ENCODE measurements at places on chromosomes 7 and 10. TPM values are rescaled to one million over a fixed set of nuclear protein-coding genes. Genes with fewer than 3 reads are reported as not detected.

- no peak for DNase-seq
These were observed 24.0 kb upstream of the XPNPEP1 start for GRCh38 chr10:109947111-109947920.

DNA sequence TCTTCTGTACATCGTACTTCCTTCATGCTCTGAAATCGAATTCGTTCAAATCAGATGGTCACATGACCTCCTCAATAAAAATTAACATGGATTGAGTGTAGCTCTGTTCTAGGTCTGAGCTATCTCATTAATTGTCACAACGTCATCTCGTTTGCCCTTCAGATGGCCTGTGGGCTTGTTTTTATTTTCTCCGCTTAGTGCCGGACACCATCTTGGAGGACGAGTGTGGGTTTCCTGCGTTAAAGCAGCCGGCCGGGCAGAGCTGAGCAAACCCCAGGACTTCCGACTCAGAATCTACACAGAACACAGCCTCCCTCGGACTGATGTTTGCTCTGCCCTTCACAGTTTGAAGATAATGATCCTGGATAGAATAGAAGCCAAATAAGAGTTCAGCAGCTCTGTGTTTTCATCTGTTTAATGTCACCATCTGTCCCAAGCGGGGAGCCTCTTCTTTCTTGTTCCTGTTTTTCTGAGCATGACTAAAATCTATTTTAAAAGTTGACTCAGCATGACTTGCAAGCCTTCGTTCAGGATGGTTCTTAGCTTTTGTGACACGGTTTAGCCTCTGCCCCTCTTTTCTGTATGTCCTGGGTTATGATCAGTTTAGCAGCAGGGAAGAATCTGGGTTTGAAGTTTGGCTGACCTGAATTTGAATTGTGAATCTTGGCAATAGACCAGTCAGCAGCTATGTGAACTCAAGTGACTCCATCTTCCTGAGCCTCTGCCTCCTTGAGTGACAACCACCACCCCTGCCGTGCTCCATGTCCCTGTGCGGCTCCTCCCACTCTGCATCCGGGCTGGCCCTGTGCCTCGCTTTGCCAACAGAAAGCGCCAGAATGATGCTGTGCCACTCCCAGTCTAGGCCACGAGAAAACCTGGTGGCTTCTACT is 30.6 kb upstream of the GALNTL5 start:
- no peak for DNase-seq

- DNase-seq = no peak
These were observed 127.0 kb downstream of the CCDC3 start for GRCh38 chr10:12874501-12874900.

DNA sequence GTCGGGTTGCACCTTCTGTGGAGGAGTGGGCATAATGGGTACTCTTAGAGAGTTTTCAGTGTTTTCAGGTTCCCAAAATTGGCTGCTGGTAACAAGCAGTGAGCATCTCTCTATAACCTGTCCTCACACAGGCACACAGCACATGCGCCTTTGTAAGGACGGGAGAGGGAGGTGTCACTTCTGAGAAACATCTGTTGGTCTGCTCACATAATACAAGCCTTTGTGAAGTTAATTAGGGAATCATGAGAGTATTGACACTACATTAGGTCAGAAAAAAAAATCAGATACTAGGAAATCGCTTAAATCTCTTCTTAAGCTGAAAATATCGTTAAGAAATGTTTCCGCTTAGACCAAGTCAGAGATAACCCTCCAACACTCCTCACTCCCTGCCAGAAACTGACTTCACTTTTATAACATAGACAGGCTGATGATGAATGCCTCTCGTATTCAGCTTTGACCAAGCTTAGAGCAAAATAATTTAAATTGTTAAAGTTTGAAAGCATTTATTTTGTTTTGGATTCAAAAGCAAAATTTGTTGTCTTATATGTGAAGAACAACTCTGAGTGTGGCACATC is 769.7 kb downstream of the TNS3 start:
- no peak for DNase-seq

DNA sequence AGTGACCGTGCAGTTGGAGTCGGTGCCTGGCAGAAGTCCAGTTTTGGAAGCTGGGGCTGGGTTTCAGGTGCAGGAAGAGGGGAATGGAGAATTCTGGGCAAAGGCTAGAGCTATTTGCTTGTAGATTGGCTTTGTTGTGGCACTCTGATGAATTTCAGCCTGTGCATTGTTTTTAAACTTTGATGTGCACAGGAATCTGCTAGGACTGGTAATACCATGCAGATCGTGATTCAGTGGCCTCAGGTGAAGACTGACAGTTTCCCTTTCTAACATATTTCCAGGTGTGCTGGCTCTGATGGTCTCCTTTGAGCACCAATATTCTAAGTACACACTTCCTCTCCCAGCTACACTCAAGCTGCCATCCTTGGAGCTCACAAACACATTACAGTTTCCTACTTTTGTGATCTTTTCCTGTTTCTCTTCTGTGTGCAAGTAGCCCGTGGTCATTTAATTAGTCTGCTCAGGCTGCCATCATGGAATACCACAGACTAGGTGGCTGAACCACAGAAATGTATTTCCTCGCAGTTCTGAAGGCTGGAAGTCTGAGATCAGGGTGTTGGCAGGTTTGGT is 55.6 kb downstream of the NOC3L start:
- no peak for DNase-seq

- no peak for DNase-seq
These were observed 10.8 kb downstream of the ANKRD22 start for GRCh38 chr10:88840881-88841280.

DNA sequence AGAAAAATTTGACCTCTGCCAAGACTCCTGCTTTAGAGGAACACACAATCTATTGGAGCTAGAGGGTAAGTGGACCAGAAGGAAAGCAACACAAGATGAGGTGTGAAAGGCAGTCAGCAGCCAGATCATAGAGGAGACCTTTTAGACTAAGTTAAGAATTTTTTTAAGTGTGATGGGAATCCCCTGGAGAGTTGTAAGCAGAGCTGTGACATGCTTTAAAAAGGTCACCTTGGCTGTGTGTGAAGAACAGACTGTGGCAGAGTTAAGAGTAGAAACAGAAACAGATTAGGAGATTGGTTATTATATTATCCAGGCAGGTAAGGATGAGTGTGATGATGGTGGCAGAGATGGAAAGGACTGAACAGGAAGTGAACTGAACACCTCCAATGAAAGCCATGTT is 23.5 kb downstream of the CPEB3 start:
- DNase-seq = no peak

- no peak for DNase-seq
These were observed 177.3 kb upstream of the LYZL2 start for GRCh38 chr10:30806850-30807249.

DNA sequence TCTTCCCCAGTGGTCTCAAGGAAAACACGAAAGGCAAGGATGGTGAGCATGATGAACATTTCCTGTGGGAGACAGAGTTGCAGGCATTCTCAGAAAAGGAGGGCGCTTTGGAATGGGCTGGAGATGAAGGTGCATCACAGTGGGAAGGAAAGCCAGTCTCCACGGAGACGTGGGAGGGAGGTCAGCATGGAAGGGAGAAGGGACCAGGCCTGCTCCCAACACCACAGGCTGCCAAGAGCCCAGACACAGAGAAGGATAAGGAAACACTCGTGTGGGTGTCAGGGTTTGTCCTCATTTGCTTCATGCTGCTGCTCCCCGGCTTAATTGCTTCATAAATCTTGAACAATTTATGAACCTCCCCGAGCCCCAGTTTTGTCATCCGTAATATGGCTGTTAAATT is 231.5 kb upstream of the ZNF32 start:
- DNase-seq = peak; percentile 22

DNA sequence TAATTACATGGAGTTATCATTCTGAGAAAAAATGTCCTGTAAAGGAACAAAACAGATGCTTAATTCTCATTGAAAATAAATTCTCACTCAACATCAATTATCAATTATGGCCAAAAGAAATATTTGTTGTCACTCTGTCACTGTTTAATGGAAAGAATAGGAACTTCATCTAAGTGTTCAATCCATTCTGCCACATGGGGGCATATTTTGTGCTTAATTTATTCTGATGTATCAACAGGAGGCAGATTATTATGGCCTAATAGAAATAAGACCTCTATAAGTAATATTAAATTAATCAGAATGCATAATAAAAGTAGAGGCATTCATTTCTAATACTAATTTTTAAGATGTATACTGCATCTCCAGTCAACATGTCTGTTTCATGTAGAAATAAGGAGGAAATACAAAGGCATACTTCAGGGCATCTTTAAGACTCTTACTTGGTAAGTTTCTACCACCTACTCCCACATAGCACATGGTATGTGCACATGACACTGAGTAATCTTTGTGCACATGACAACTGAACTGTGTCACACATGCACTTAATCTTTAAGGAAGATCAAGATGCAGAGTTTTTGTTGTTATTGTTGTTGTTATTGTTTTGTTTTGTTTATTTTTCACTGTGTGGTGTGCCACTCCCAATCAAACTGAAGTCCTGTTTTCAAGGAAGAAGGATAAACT is 420.4 kb upstream of the SEMA3A start:
- no peak for DNase-seq

- DNase-seq = no peak
These were observed 39.1 kb downstream of the SIRT1 start for GRCh38 chr10:67923551-67923950.

- no peak for DNase-seq
These were observed 47.7 kb upstream of the PDGFA start for GRCh38 chr7:567305-567883.

- no peak for DNase-seq
These were observed 43.4 kb downstream of the SH3PXD2A start for GRCh38 chr10:103812004-103812403.

GRCh38 chr10:114009281-114009996 is 34.2 kb upstream of the ADRB1 start:
- no peak for DNase-seq

DNA sequence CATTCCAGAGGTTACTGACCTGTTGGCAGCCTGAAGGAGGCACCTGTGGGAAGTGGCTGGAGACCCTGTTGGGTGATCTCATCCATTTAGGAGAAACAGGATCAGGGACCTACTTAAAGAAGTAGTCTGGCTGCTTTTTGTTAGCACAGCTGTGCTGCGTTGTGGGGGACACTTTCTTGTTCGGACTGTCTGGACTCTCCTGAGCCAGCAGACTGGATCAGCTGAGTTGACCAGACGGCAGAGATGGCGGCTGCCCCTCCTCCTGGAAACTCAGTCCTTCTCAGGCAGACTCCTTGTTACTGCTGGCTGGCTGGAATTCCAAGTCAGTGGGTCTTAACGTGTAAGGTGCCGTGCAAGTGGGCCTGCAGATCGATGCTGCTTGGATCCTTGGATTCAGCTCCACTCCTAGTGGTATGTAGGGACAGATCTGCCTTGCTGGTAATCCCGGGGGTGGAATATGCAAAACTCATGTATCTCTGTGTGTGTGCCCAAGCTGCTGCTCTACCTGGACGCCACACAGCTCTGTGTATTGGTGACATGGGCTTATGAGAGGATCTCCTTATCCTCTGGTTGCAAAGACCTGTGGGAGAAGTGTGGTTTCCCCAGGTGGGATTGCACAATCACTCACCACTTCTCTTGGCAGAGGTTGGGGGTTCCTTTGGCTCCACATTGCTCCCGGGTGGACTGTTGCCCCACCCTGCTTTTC is 87.3 kb downstream of the CCSER2 start:
- DNase-seq = no peak

- no peak for DNase-seq
These were observed 224.0 kb upstream of the GRB10 start for GRCh38 chr7:51006483-51007235.

DNA sequence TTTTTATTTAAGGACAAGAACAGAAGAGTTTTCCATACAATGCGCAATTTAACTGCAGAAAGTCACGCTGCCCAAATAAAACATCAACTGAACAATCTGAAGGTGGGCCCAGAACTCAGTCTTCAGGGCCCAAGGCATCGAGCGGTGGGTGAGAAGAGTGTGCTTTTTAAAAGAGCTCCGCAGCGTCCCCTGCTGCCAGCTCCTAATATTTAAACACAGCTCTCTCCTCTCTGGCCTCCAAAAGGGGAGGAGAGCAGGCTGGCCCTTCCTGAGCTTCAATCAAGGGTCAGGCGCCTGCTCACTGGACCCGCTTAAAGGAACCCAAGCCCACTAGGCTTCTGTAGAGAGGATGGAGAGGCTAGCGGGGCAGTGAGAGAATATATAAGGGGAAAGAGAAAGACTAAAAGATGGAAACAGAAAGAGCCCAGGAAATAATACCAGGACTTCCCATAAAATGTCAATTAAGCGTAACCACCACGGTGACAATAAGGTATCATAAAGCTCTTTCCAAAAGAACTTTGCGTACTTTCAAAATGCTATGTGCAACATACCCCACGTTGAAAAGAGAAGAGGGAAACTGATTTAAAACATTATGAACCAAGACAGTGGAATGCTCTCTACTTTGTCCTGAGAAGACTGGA is 2.8 kb downstream of the FAM53B start:
- peak; percentile 94 for DNase-seq

GRCh38 chr7:41045556-41046123 is 657.2 kb downstream of the INHBA start:
- DNase-seq = no peak

DNA sequence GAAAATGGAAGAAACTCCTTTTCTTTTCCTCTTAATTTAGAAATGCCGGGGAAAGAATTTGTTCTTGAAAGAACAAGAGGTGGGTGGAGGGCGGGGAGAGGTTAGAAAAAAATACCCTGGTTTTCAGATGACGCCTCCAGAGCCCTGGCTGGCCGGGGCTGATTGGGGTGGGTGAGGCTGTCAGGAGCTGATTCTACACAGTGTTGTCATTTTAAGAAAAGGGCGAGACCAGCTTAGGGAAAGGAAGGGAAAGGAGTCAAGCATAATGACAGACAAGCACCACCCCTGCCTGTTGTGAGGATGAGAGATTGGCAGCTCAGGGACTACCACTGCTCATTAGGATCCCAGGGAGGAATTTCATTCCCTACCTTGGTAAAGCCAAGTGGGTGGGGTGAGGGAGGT is 9.9 kb upstream of the FAM180A start:
- peak; percentile 65 for DNase-seq

DNA sequence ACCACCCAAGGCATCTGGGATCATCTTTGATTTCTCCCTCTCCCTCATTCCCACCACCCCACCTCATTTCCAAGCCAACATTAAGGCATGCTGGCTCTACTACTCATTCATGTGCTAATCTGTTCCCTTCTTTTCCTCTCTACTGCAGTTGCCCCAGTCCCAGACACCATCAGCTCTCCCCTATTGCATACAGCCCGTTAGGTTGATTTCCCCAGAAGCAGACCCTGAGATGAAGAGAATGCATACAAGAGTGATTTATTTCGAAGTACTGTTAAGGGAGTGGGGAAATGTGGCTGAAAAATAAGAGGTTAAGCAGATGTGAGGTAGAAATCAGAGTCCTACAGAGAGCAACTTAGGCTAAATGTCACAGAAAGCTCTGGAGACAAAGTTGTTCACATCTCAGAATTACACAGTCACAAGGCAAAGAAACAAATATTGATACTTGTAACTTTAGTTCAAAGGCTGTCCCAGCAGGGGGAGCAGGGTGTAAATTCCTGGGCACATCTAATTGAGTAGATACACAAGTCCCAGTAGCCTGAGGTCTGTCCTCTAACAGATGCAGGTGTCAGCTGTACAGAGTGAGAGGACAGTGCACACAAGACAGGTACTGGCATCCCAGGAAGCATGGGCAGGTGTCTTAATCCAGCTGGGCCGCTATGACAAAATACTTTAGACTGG is 20.9 kb downstream of the AKR1D1 start:
- no peak for DNase-seq

RNF32 gene
- 3.2 TPM for total RNA-seq

FFAR4 gene
- 0.31 TPM for total RNA-seq

TDRD1 gene
- total RNA-seq = 0.31 TPM

SH2D4B gene
- 0.18 TPM for total RNA-seq

NPY4R gene
- not detected for total RNA-seq

OPN1SW gene
- not detected for total RNA-seq

OR2A7 gene
- total RNA-seq = 3.7 TPM

RSPH10B2 gene
- 0.89 TPM for total RNA-seq

FMC1 gene
- total RNA-seq = 15.2 TPM
